Activated CD4-positive, alpha-beta T cell treated with anti-CD3 and anti-CD28 coated beads for 24 hours (primary cell): ENCODE measurements at places on chromosomes 6 and 20.

DNA sequence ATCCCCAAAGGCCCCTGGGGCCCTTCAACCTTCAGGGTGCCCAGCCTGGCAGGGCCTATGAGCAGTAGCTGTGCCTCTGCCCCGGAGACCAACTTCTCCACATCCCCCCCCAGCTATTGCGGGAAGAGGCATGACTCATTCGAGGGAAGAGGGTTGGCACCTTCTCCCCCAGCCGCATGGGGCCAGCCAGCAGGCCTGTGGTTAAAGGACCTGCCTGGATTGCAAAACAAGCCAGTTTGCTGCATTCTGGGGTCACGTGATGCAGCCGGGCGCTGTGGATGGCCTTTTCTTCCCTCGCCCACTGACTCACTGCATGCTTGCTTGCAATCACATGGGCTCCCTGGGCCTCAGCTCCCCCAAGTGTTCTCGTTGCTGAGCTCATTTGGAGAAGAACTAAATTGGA is 182.5 kb downstream of the MAFB start:
- no peak for DNase-seq

DNA sequence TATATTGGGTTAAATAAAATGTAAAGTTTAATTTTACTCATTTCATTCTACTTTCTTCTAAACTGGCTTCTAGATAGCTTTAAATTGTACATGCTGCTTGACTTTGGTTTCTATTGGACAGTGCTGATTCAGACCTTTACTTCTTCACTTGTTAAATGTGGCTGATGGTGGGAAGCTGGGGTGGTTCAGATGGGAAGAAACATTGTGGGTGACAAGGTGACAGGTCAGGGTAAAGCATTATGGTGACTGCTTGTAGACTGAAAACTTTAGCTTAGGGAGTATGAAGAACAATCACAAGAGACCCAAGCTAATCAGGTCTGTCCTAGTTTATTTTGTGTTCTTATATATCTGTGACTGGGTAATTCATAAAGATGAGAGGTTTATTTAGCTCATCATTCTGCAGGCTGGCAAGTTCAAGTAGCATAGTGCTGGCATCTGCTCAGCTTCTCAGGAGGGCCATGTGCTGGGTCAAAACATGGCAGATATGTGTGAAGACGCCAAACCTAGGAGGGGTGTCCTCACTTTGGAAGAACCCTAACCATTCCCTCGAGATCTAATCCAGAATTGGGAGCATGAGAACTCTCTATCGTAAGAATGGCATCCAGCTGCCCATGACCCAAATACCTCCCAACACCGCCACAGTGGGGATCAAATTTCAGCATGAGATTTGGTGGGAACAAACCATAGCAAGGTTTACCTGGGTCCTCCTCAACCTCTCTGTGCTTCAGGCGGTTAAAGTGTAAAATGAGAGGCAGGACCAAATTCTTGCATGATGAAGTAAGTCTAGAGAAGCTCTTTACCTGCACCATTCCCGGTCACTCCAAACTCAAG is 102.8 kb downstream of the FYN start:
- no peak for DNase-seq

DNA sequence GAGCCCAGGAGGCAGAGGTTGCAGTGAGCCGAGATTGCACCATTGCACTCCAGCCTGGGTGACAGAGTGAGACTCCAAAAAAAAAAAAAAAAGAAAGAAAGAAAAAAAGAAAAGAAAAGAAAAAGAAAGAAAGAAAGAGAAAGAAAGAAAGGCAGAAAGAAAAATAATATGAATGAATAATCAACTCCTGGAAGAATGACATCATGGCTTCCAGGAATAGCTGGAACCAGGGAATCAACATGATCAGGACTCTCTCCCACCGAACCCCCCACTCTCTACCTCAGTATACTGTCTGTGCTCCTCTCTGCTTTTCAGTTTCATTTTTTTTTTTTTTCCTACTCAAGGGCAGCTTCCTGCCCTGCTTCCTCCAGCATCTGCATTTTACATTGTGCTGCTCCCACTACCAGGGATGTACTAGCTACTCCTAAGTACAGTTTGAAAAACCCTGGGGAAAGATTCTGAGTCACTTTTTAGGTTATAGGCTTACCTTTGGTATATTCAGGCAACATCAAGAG is 19.7 kb upstream of the MTCL3 start:
- no peak for DNase-seq

GRCh38 chr20:54061101-54061881 is 9.1 kb downstream of the BCAS1 start:
- DNase-seq, result no peak

DNA sequence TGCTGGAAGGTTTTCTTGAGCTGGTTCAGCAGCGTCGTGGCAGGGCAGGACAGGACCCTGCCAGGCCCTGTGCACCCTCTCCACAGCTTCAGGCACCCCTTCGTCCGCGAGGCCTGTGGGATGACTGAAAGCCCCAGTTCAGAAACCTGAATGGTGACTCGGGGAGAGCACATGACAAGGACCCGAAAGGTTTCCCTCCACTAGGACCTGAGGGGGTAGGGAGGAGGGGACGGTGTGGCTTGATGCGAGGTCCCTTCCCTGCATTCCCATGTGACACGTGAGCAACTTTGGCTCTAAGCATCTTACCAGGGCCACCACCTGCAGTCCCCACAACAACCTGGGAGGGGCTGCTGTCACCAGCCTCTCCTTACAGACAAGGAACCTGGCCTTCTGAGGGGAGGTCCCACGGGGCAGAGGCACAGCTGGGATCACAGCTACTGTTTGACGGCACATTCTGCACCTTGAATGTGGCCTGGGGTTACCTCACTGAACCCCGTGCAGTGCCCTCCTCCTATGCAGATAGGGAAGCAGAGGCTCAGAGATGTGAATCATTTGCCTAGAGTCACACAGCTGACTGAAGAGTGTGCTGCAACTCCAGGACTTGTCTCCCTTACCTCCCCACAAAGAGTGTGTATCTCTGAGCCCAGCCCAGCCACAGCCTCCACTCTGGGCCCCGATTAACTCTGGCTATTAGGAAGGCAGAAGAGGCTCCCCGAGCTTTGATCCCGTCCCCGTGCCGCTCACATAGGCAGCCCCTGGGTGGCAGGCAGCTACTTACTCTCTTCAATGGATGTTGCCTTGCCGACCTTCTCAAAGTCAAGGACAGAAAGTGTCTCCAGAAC is 84.6 kb downstream of the PTPN1 start:
- no peak for DNase-seq

DNA sequence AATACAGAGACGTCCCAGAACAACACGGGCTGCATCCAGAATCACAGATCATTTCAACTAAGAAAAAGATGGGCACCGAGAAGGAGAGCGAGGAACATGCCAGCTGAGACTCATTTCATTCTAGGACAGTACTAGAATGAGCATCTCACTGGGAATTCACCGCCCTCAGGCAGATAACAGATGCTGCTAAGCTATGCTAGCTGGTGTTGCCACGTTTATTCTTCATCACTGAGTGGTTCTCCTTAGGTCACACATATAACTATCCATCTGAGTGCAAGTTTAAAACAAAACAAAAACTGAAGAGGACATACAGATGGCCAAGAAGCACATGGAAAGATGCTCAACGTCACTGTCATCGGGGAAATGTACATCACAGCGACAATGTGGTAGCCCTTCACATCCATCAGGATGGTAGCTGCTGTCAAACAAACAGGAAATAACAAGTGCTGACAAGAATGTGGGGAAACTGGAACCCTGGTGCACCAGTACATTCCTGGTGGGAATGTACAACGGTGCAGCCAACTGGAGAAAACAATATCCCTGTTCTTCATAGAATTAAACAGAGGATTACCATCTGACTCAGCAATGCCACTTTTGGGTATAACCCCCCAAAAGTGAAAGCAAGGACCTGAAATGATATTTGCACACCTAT is 97.6 kb downstream of the SLC22A23 start:
- no peak for DNase-seq

DNA sequence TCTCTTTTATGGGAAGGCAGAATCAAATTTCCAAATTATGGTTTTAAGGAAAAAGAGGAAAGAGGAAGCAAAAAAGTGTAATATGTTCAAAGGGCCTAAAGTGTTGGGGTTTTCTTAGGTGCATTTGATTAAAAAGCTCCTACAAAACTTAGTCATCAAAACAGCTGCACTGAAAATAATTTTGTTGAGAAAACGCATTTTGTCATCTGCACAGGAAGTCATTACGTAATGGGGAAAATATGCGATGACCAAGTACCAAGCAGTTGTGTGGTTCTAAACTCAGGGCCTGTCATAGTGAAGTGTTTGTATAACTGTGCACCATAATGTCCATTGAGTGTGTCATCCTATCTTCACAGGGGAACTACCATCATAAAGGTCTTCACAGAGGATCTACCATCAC is 15.6 kb downstream of the HAO1 start:
- DNase-seq, result no peak

GRCh38 chr6:148614602-148615001 is 132.2 kb upstream of the UST start:
- DNase-seq, result no peak

- DNase-seq, result peak; percentile 34
Measured at GRCh38 chr20:52494244-52494643, 302.7 kb upstream of the ZFP64 start.
